ENCODE measurements at places on chromosomes 11 and 22.

DNA sequence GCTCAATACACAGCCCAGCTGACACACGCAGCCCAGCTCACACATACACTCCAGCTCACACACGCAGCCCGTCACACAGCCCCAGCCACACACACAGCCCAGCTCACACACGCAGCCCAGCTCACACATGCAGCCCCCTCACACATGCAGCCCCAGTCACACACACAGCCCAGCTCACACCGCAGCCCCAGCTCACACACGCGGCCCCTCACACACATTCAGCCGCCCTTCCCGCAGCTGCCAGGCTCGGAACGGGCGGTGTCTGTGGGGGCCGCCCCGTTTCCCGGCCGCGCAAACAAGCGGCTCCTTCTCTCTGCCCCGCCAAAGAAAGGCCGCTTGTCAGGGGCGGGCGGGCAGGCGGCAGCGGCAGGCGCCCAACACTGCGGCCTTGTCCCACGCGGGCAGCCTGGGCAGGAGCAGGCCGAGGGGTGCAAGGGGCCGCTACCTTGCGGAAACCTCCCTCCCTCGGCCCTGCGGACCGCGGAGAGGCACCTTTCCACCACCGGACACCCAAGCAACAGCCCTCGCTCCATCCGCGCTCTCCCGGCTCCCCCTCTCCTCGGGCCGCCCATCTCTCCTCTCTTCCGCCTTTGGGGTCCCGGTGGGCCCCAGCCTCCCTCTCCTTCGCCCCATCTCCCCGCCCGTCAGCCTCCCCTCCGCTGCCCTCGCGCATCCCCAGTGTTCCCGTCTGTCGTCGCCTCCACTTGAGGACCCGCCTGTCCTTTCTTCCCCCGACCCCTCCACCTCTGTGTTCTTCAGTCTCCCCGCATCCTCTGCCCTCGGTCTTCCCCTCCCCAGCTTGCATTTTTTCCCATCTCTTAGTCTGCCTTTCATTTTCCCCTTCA is 2.2 kb downstream of the PHLDB1 start:
- DNase-seq: peak; percentile 78

GRCh38 chr22:46612904-46613605 is 7.1 kb upstream of the GRAMD4 start:
- DNase-seq: peak; percentile 71

- no peak for DNase-seq
Observed at GRCh38 chr11:116972691-116973090, 125.5 kb downstream of the SIK3 start.

DNA sequence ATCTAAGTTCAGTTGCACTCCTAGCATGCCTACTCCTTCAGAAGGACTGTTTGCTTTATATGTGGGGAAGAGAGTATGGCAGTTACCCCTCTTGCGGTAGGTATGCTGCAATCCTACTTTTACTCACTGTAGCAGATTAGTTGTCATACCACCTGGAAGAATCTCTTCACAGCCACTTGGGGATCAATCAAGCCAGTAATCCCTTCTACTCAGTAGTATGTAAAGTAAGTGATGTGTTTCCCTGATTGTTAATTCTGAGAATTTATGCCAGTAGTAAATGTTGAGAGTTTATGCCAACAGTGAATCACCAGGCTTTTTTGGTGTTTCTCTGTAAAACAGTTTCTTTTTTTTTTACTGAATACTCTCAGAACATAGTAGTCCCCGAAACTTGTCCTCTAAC is 34.4 kb downstream of the PRMT3 start:
- DNase-seq: no peak

GRCh38 chr11:83306200-83307080 is 20.3 kb upstream of the CCDC90B start:
- no peak for DNase-seq

DNA sequence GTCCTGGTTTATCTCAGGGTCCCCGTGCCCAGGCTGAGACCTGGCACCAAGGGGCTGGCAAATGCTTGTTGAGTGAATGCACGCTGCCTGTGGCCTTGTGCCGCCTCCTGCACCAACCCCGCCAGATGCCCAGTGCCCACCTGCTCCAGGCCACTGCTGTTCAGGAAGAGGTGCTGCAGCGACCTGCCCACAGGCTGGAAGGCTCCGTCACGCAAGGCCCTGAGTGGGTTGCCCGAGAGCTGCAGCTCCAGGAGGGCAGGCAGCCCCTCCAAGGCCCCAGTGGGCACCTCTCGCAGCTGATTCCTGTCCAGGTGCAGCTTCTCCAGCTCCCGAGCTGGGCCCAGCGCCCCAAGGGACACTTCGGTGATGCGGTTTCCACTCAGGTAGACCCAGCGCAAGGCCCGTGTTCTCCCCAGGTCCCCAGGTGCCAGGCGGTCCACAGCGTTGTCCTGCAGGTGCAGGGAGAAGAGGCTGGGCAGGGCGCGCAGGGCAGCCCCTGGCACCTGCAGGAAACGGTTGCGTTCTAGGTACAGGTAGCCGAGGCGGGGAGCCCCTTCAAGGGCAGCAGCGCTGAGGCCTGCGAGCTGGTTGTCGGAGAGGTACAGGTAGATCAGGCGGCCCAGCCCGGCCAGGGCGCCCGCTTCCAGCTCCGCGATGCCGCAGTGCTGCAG is 3.6 kb downstream of the CHADL start:
- no peak for DNase-seq

DNA sequence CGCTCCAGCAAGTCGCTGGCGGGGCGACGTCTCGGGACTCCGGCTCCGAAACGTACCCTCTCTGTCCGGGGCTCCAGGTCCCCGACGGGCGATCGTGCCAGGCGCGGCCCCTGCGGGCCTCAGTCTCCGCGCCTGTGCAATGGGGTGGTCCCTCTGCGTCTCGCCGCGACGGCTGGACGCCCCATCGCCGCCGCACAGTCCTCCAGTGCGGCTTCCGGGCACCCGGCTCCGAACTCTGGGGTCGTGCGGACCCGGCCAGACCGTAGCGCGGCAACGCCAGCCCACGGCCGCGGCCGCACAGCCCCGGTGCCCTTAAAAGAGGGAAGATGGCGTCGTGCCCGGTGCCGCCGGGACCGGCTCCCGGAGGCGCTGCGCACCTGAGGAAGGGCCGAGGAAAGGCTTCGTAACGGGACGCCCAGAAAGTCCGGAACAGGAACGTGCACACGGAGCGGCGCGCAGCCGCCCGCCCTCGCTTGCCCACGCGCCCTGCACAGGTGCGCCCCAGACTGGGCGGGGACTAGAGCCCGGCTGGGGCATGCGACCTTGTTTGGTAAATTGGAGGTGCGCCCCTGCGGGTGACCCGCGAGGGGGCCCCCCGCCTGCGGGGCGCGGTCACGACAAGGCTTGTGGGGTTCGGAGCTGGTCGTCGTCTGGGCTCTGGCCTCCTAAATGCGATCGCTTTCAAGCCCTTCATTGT is 525 bp downstream of the BIK start:
- DNase-seq: peak; percentile 70

DNA sequence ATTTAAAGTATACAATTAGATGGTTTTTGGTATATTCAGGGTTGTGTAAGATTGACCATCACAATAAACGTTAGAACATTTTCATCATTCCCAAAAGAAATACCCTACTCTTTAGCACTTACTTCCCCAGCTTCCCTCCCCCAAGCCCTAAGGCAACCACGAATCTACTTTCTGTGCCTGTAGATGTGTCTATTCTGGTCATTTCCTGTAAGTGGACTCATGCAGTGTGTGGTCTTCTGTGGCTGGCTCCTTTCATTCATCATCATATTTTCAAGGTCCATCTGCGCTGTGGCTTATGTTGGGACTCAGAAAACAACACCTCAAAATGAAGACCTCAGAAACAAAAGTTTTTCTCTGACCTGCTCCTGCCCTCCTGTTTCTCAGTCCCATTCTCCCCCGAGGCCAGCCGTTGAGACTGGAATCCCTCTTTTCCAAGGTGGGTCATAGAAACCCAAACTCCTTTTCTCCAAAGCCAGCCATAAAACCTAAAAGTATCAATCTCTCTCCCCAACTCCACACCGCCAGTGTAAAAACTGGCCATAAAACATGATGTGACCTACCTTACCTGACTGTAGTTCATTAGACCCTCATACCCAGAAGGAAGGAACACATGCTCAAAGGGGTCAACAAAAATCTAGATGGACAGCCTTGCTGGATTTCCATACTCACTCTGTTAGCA is 12.9 kb upstream of the TMPRSS13 start:
- peak; percentile 24 for DNase-seq

GRCh38 chr11:1749395-1750351 is 722 bp downstream of the IFITM10 start:
- DNase-seq: no peak

- no peak for DNase-seq
Observed at GRCh38 chr22:48393041-48393370, 1434.7 kb downstream of the BRD1 start.

GRCh38 chr11:61133956-61134662 is 27.1 kb downstream of the VPS37C start:
- no peak for DNase-seq

DNA sequence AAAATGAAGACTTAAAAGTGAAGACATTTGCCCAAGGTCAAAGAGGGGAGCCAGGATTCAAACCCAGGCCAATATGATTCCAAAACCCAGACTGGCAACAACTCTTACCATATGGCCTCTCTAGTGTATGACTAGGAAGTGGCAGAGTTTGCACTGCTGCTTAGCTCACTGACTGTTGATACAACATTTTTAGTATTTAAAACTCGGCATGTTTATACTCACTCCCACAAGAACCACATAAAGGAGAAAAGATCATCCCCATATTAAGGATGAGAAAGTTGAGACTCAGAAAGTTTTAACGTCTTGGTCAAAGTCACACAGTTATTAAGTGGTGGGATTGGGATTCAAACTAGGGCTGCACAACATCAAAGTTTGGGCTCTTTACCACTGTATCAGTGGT is 81.7 kb downstream of the CCDC34 start:
- DNase-seq: no peak

GRCh38 chr11:10537600-10537999 is 3.4 kb downstream of the RNF141 start:
- no peak for DNase-seq

- peak; percentile 74 for DNase-seq
Observed at GRCh38 chr11:68312780-68313573, 586 bp downstream of the LRP5 start.

DNA sequence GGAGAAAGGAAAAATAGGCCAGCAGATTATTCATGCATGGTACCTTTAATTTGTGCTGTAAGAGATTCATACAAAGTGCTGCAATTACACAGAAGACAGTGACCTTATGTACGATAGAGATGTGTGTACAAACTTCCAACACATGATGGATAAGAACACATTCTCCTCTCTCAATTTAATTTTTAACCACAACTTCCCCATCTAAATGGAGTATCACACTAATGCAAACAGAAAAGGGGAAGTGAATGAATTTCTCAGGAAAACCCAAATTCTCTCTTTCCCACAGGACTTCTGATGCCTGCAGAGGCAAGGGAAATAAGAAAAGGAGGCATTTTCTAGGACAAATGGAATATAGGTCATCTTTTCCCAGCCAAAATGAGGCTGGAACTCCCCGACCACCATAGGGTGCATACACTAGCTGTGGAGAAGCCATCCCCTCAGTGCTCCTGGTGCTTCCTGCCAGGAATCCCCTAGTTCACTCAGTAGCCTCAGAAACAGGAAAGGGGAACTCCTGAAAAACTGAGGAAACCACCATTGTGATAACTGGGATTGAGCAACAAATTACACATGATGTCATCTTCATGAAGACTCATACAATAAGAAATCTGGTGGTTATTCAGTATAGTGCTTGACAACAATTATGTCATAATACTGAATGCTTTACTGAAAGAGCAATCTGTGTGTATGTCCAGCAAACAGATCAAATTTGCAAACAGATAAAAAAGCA is 22.4 kb downstream of the MMP10 start:
- DNase-seq: no peak

DNA sequence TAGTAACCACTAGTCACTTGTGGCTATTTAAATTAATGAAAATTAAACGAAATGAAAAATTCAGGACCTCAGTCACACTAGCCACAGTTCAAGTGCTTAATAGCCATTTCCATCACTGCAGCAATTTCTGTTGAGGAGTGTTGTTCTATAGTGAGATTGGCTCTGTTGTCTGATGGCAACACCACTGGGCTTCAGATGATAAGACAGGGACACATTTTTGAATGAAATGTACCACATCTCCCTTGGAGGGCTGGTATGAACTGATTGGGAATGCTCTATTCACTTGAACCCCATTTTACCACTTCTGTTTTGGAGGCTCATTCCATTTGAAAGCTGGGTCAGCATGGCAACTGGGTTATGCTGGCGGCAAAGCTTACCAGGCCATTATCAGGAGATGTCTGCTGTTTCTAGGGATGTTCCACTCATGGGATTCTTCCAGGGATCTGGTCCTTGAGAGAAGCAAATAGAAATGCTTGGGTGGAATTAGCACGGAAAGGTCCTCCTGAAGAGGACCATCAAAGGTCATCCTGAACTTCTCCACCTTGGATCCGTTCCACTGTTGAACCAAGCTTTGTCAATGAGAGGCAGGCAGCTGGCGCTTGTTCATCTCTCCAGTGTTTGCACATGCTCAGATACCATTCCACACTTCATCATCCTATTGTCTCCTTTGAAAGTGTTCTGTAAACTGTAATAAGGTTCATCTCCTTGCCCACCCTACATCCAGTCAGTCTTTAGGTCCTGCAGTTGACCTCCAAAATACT is 7.6 kb downstream of the AMOTL1 start:
- no peak for DNase-seq

GRCh38 chr22:46027211-46028105 is 50.5 kb upstream of the WNT7B start:
- no peak for DNase-seq

- peak; percentile 91 for DNase-seq
Observed at GRCh38 chr22:23128269-23129108, 13.3 kb downstream of the RSPH14 start.

DNA sequence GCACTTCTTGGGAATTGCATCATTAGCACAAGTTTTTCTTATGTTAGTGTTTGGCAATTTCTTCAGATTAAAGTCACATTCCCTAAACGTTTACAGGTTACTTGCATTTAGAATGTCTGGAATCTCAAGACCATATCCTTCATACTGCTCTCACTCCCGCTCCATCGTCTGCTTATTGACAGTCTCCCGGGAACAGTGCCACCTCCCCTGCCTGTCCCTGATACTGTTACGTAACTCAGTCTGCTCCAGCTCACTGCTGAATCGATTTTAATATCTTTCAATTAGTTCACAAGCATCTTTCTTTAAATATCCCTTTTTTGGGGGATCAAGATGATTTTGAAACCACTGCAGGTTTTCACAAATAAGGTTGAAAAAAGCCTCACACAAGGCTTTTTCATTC is 48.2 kb downstream of the GLYATL2 start:
- no peak for DNase-seq
